ENCODE measurements at places on chromosomes 1 and 21. TPM values are rescaled to one million over a fixed set of nuclear protein-coding genes. Genes with fewer than 3 reads are reported as not detected.

Gene DEPDC1
- total RNA-seq = 8.8 TPM

Gene C8B
- not detected for total RNA-seq

Gene MAGOH
- 35.2 TPM for total RNA-seq

Gene NT5C1A
- total RNA-seq = not detected

Gene CHI3L1
- 3.0 TPM for total RNA-seq

DNA sequence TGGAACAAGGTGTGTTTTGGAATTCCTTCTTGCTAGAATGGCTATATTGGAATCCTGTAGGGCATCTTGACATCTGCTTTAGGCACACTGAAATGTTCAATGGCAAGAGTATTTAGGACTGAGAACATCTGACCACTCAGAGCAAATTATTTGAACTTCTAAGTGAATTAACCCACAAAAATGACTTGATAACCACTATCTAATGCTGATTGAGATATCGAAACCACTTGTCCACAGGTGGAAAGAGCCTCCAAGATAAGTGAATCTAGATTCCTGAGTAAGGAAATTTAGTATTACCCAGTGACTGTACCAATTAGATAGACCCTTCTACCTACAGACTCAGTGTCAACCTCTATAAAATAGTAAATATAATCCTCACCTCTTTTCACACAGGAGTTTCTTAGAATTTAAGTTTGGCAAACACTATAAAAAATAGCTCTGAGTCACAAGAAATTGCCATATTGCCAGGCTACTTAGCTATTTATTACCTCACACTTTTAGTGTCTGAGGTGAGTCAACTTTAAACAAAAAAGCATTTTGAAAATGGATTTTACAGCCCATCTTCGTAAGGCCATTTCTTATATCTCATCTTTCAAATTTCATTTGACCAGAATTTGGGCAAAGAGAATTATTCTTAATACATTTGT is 421.8 kb downstream of the PTBP2 start:
- DNase-seq = peak; percentile 84

DNA sequence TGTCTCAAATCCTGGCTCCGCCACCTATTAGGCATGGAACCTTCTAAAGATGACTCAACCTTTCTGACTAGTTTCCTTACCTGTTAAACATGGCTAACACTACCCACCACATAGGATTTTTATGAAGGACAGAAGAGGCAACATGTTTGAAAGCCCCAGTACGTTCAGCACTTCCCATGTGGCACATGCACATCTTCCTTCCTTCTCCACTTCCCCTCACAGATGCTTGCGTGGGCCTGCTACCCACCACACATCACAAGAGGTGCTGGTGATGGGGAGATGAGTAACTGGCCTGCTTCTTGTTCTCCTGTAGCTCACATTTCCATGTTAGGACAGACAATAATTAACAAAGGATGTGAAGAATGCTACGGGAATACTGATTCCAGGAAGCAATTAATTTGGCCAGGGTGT is 7.1 kb downstream of the ZBTB21 start:
- peak; percentile 73 for DNase-seq

DNA sequence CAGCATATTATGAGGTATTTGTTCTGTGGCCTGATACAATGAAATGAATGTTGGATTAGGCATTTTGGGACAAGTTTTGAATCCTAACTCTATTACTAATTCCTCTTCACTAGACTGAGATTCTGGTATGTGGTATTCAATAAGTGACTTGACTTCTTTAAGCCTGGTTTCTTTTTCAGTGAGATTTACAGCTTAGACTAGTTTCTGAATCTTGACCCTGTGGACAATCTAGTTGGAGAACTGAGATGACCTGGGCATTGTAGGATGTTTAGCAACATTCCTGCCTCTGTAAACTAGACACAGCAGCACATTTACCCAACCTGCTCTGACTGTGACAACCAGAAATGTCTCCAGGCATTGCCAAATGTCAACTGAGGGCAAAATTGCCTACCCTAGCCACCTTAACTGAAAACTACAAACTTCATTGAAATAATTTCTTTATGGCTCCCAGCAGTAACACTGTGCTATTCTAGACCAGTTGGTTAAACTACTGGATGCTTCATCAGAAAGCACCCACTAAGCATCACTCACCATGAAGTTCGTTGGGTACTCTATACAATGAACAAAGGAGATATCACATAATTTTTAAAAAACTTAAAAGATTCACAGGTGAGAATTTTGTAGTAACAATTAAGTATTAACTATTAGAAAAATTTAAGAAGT is 16.8 kb downstream of the PTPRC start:
- peak; percentile 78 for DNase-seq

DNA sequence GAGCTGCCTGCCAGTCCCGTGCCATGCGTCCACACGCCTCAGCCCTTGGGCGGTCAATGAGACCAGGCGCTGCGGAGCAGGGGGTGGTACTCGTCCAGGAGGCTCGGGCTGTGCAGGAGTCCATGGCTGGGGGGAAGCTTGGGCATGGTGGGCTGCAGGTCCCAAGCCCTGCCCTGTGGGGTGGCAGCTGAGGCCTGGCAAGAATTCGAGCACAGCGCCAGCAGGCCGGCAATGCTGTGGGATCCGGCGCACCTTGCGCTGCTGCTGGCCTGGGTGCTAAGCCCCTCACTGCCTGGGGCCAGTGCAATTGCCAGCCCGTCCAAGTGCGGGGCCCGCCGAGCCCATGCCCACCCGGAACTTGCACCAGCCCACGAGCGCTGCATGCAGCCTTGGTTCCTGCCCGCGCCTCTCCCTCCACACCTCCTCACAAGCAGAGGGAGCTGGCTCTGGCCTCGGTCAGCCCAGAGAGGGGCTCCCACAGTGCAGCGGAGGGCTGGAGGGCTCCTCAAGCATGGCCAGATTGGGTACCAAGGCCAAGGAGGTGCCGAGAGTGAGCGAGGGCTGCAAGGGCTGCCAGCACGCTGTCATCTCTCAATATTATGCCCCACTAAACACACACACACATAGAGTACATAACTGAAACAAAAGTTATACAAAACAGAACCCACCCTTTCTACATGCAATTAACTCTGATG is 307.7 kb downstream of the LMO4 start:
- DNase-seq = no peak

DNA sequence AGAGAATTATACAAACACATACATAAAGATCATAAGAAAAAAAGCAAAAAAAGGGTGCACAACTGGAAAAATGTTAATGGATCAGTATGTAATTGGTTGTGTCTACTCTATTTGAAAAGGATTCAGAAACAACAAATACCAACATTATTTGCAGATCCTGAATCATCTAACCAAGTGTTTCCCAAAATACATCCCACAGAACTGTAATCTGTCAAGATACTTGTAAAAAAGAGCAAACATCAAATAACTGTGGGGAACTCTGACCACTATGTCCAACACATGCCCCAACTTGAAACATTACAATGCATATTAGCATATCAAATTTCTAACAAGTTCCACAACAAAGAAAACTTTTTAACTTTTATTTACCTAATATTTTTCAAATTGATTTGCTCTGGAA is 22.6 kb downstream of the ANKRD13C start:
- DNase-seq = peak; percentile 76

DNA sequence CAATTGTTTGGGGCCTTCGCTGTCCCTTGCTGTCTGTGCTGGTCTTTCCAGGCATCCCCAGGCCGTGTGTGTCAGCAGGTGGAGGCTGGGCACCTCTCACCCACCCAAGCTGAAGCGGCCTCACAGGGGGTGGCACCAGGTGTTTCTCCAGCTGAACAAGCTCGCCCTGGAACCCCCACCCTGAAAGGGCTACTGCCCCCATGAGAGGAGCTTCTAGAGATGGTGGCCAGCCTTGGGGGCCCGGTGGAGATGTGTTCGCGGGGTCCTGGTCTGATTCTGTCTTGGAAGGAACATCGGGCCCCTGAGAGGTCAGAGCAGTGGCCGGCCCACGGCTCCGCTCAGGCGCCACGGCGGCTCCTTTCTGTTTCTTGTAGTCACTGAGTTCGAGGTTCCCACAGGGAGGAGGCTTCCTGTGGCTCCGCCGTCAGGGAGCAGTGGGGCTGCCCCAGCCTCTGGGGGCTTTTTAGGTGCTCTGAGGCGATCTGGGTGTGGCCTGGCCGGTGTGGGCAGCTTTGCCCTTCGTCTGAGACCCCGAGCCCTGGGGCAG is 46.9 kb downstream of the SKI start:
- DNase-seq = no peak

DNA sequence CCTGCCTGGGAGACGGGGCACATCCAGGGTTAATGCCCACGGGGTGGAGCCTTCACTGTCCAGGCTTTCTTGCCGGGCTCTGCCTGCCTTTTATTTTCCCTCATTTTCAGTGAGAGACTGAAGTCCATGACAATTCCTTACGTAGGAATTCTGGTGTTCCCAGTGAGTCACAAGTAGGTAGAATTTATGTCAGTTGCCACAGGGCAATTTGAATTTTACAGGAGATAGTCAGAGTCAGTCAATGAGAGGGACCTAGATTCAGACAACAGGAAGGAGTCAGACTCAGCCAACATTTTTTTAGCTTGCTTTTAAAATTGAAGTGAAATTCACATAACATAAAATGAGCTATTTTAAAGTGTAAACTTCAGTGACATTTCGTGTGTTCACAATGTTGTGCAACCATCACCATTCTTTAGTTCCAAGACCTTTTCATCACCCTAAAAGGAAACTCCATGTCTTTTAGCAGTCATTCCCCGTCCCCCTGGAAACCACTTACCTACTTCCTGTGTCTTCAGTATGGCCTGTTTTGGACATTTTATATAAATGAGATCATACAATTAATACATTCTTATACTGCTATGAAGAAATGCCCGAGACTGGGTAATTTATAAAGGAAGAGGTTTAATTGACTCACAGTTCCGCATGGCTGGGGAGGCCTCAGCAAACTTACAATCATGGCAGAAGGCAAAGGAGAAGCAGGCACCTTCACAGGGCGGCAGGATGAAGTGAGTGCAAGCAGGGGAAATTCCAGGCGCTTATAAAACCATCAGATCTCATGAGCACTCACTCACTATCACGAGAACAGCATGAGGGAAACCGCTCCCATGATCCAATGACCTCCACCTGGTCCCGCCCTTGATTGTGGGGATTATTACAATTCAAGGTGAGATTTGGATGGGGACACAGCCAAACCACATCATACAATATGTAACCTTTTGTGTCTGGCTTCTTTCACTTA is 14.6 kb downstream of the AJAP1 start:
- no peak for DNase-seq

DNA sequence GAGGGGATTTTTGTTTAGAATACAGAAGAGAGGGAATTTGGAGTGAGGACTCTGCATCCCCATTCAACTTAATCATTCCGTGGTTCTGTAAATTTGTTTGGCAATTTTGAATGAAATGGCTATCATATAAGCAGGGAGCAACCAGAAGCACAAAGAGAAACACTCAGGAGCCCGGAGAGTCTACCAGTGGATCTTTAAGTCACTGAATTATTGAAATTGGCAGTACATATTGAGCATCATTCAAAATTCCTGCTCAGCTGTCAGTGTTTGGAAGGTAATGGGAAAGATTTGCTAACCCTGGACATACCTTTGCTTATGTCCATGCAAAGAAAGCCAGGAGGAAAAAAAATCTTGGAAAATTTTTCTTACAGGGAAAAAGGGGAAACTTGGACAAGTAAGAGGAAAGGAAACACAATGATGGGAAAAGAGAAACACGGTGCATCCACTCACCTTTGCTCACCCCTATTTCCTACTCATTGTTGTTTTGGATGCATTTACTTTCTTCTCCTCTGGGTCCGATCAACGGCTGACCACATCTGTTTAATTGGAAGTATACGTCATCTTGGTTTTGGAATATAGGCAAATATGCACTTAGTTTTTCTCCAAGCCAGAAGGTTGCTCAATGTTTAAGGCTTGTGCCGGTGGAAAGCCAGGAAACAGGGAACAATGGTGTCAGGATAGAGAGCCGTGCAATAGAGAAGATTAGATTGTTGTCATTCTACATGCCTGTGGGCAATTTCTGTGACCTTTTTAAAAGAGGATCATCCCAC is 243.0 kb upstream of the LYPLAL1 start:
- DNase-seq = peak; percentile 90

DNA sequence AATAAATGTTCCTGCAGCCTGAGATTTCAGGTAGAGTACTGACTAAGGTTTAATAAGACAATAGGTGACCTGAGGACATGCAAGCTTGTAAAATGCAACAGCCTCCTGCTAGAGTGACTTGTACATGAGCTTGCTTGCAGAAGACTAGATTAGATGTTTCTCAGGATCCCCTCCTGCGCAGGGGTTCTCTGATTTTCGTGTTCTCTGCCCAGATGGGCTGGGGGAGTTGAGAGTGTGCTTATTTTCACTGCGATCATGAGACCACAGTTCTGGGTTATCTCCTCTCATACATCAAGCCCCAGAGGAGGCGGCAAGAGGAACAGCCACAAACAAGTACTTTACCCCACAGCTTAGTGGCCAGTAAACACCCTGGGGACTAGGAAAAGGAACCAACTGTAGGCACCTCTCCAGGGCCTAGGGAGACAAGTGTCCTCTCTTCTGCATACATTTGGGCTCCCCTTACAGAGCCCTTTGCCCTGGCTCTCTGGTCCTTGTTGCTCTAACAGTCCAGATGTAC is 8.0 kb downstream of the TMEM81 start:
- DNase-seq = no peak

- no peak for DNase-seq
Measured at GRCh38 chr1:157955857-157956256, 37.6 kb upstream of the KIRREL1 start.

DNA sequence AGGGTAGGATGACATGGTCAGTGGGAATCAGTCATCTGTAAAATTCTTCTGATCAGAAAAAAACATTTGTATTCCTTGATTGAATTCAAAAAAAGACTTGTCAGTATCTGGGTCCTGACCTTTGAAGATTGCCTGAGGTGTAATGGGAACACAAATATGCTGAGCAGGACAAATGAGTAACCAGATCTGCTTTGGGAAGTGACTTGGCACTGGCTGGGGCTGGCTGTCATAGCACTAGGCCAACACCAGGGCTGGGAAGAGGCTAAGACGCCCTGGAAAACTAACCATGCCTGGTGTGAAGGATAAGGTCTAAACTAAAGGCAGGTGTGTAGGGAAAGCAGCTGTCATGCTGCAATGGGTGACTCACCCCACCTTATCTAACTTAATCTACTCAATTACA is 452.9 kb upstream of the BEND5 start:
- DNase-seq = peak; percentile 0

GRCh38 chr1:228941666-228942065 is 206.4 kb downstream of the RHOU start:
- DNase-seq = no peak
